Stimulated activated CD8-positive, alpha-beta memory T cell treated with anti-CD3 and anti-CD28 coated beads, Interleukin-7, amount 100 ng/mL, for 1 hour (primary cell): ENCODE measurements at places on chromosomes 6 and 20.

- no peak for DNase-seq
These were observed 45.9 kb downstream of the ZNF217 start for GRCh38 chr20:53547664-53548239.

- DNase-seq = no peak
These were observed 42.4 kb downstream of the POPDC3 start for GRCh38 chr6:105137388-105137787.

DNA sequence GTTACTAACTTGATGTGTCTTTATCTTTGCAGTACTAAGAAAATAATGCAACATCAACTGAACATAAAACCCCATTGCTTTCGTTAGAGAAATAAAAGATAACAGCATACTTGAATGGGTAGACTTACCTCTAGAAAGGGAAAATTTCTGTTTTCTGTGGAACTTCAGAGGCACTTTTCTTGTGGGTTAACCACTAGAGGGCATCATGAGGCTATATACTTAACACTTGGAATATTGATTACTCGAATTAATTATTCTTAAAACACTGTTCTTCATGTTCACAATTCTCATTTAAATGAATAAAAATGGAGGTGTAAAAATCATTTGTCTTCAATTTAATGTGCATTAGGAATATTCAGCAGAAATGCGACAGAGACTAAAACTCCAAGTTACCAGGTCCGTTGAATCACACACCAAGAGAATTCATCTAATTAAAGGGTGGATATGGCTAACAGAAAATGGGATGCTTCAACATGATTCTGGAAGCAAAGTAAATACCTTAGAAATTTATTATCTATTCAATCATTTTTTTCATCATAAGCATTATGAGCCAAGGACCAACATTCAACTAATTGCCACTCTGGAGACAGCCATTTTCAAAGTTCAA, 330.8 kb upstream of the PREP start:
- no peak for DNase-seq

- no peak for DNase-seq
These were observed 85.8 kb downstream of the DZANK1 start for GRCh38 chr20:18380908-18381529.

DNA sequence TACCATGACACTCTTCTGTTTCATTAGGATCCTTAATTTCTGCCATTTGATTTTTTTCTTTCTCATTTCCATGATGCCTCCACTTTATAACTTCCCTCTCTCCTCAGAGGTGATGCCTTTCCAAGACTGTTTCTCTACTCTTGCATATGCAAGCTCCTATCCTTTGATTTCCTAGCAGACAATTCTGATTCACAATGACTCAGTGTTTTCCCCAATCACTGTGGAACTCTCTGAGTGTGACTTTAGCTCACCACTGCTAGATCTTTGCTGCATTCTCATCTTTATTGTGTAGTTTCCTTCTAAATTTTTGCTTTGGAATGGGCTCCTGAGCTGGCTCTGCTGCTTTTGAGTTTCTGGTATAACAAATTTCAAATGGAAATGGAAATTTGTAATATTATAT, 184.9 kb downstream of the TINAG start:
- no peak for DNase-seq
